ENCODE measurements at places on chromosomes 2 and 18.

DNA sequence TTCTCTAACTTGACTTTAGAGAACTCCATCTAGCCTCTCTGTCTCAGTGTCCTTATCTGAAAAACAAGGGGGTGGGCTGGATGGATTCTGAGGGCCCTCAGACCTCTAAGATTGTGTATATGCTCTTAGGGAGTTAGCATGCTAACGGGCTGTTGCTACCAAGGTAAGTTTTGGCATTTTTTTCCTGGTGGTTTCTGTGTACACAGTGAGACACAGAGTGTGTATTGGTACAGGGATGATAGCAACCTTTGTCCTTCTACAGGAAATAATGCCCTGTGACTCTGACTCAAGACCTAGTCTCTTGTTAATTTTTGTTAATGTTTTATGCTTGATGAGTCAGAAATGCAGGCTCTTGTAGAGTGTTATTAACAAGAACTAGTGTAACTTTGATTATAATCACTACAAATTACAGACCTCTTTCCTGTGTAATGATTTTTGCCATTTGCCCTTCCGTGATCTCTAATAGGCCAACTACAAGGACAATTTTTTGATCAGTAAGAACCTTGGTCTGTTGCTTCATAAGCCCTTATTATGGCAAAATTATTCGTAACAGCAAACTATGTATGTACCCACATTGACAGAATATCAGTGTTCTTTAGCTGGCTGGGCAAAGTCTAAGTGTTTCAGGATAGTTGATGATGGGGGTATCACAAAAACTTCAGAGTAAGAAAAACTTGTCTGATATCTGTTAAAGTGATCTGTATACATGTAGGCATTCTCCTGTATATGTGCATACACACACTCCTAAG, 89.7 kb downstream of the SPTBN1 start:
- H3K36me3 ChIP-seq: no peaks in the 10 kb centered on the region
- H3K27me3 ChIP-seq: no peaks in the 10 kb centered on the region
- no peak overlapping the region for H3K4me3 ChIP-seq
- no peak for DNase-seq

GRCh38 chr2:174772472-174772801, 8.2 kb upstream of the CHRNA1 start:
- H3K27ac ChIP-seq: peak overlapping the region; percentile 51
- no peak overlapping the region for H3K4me3 ChIP-seq
- no peaks in the 10 kb centered on the region for H3K36me3 ChIP-seq
- no peaks in the 10 kb centered on the region for H3K4me1 ChIP-seq

- H3K27ac ChIP-seq: no peak overlapping the region
- no peaks in the 10 kb centered on the region for H3K36me3 ChIP-seq
- H3K4me1 ChIP-seq: no peaks in the 10 kb centered on the region
- H3K4me3 ChIP-seq: no peak overlapping the region
Measured at GRCh38 chr18:38563396-38563980, 997.9 kb upstream of the CELF4 start.

DNA sequence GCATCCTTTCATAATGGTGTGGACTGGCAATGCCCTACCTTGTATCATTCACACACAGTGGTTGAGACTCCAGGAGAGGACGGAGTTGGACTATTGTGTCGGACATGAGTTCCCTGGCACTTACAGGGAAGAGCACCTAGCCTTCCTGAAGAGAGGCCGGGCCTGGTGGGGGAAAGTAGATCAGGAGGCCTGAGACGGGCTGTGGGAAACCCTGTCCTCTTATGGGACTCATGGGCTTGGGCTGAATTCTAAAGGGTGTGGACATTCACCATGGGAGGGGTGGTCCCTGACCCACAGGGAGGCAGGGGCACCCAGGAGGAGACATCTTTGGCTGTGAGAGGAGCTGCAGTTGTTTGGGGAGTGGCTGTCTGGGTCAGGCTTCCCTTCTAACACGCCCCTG, 286.5 kb downstream of the PHLPP1 start:
- no peak overlapping the region for H3K27ac ChIP-seq
- H3K4me3 ChIP-seq: no peak overlapping the region
- no peaks in the 10 kb centered on the region for H3K4me1 ChIP-seq
- DNase-seq: no peak
- no peaks in the 10 kb centered on the region for H3K27me3 ChIP-seq

DNA sequence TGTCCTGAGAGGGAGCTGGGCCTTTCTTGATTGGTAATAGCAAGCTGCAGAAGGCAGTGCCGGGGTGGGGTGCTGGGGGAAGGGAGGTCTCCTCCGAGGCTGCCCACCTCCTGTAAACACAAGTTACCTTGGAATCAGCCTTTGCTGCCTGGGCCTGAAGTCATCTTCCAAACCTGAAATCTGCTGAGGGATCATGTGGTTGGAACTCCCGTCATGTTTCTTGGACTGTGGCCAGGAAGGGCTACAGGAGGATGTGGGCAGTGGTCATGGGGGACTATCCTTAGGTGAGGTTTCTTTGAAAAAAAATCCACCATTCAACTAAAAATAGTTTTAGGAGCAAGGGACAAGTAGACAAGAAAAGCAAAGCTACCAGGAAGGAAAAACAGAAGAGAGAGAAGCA, 74.2 kb downstream of the CDK15 start:
- H3K27ac ChIP-seq: no peak overlapping the region
- no peaks in the 10 kb centered on the region for H3K27me3 ChIP-seq
- no peaks in the 10 kb centered on the region for H3K4me1 ChIP-seq
- no peak for DNase-seq
- H3K4me3 ChIP-seq: no peak overlapping the region

DNA sequence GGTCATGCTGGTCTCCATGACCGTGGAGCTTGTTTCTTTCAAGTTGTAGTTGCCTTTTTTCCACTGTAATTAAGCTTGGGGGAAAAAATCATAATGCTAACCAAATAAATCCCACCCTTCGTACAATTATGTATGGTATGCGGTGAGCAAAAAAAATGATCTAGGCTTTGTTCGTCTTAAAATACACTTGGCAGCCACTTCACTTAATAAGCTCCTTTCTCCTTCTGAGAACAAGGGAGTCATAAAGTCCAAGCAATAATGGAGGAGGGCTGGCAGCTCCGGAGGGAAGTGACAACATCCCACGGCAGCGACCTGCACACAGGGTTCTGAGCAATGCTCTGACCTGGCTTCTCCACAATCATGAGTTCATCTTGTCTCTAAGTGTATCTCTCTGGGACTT, 91.2 kb upstream of the KLHL29 start:
- H3K27me3 ChIP-seq: no peaks in the 10 kb centered on the region
- peaks cover 4% of the 10 kb centered on the region for H3K4me1 ChIP-seq
- H3K36me3 ChIP-seq: no peaks in the 10 kb centered on the region
- no peak overlapping the region for H3K27ac ChIP-seq
